ENCODE measurements at places on chromosomes 7 and 10. TPM values are rescaled to one million over a fixed set of nuclear protein-coding genes. Genes with fewer than 3 reads are reported as not detected.

Gene PCLO
- total RNA-seq, result 9.2 TPM

GRCh38 chr10:60817398-60817805, 39.1 kb downstream of the CDK1 start:
- DNase-seq, result no peak

- DNase-seq, result no peak
Observed at GRCh38 chr7:69002416-69002815, 595.9 kb upstream of the AUTS2 start.

Gene CTAGE8
- total RNA-seq, result 5.9 TPM

DNA sequence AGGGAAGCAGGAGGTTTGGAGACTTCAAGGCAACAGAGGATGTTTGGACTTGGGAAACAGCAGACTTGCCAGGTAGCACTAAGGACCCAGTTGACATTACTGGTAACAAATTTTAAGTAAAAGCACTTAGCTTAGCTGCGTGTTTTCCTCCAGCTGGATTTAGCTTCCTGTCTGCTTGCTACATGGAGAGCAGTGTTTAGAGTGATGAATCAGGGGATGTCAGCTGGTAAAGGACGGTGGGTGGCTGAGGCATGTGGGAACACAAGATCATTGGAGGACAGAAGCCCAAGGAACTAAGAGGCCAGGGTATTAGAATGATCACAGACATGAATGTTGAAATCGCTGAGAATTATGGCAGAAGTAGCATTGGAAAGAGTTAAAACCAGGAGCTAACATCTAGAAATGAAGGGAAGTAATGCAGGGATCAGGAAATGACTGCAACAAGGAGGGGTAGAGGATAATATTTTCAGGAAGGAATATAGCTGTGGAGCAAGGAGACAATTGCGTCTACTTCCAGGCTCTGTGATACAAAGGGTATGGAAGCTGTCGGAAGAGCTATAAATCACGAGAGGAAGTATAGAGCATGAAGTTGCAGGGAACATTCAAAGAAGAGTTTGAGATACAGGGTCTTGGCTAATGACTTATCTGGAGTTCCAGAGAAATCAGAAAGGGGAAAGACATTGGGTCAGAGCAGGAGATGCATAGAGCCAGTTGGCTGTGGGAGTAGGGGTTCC, 34.4 kb downstream of the CALD1 start:
- DNase-seq, result no peak

GRCh38 chr10:114581071-114581470, 77.0 kb downstream of the ABLIM1 start:
- no peak for DNase-seq

DNA sequence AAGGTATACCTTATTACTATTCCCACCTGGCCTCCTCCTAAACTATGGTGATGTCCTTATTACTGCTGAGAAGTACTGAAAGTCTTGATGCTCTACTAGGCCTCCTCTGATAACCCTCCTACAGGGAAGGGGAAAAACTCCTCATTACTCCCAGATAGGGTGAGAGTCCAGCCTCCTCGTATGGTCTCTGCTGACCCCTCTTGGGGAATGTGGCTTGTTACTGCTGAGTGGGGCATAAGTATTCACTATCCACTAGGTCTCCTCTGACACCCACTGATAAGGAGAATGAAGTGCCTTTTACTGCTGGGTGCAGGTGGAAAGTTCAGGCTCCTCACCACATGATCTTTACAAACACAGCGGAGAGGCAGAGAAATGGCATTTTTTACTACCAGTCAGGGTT, 222.9 kb downstream of the CHRM2 start:
- no peak for DNase-seq

DNA sequence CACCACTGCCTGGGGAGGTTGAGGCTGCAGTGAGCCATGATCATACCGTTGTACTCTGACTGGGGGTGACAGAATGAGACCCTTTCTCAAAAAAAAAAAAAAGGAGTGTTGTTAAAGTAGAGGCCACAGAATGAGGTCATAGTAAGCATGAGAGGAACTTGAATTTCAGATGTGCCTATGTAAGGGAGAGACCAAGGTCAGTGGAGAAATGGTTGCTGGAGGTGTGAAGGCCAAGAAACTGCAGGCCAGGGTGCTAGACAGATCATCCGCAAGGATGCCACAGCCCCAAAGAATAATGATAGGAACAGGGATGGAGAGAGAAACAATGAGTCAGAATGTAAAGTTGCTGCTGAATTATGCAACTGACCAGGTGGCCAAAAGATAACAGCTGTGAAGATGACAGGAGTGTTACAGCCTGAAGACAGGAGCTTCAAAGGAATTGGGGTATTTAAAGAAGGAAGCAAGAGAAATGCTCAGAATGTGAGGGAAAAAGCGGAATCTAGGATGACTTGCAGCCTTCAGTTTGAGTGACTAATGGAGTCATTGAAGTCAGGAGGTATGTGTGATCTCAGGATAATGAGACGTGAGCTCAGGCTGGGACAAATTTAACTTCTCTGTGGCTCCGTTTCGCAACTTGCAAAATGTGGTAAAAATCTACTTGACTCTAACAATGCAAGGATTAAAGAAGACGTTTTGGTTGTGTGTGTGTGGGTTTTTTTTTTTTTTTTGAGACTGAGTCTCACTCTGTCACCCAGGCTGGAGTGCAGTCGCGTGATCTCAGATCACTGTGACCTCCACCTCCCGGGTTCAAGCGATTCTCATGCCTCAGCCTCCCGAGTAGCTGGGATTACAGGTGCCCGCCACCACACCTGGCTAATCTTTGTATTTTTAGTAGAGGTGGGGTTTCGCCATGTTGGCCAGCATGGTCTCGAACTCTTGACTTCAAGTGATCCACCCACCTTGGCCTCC, 22.2 kb downstream of the TYW1B start:
- DNase-seq, result no peak

DNA sequence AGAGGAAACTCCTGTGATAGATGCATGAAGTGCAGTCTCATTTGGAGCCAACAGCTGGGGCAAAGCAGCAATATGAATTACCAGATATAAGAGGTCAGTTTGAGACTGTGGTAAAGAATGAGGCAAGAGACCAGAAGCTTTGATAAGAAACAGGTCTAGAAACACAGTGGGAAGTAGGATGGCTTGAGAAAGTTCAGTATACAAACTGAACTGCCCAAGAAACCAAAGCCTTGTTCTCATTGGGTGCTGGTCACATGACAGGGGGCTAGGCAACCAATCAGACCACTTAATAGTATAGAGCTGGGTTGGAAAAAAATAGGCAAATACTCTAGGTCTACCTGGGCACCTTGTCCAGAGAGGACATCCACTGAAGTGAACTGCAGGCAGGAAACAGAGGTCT, 46.2 kb upstream of the PLCE1 start:
- no peak for DNase-seq

DNA sequence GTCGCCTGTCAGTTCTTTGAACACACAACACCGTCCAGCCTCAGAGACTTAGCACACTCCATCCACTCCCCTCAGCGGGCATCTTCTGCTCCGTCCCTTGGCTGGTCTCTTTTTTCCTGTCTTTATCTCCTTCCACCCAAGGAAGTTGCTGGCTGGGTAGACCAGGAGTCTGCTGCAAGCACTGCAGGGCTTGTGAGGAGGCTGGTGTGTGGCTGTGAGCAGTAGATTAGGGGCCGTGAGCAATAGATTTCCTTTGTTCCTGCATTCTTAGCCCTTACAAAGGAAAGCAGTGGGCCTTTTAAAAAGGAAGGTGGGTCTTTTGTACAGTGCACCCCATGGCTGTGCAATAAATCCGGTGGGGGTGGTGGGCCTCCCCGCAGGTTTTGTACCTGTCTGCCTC, 100.3 kb upstream of the BTBD16 start:
- no peak for DNase-seq

GRCh38 chr7:107917763-107918651, 27.0 kb downstream of the DLD start:
- no peak for DNase-seq

DNA sequence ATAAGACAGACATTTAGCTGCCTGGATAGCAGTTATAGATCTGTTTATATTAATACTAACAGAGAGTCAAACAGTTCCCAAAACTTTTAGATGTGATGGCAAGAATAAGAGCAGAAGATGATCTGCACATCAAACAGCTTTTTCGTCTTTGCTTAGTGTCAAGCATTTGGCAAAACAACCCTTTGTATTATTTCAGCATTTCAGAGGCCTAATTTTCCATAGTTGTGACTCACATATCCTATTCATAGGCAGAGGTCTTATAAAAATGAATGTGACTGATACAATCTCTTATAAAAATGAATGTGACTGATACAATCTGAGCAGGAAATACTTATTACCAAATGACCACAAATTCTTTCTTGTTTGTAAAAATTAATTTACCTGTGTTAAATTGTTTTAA, 71.2 kb downstream of the LRRTM3 start:
- no peak for DNase-seq

Gene DENND2A
- total RNA-seq, result 8.2 TPM

Measured in left colon (tissue), 2 donors.